ENCODE measurements at places on chromosomes 12 and 14.

DNA sequence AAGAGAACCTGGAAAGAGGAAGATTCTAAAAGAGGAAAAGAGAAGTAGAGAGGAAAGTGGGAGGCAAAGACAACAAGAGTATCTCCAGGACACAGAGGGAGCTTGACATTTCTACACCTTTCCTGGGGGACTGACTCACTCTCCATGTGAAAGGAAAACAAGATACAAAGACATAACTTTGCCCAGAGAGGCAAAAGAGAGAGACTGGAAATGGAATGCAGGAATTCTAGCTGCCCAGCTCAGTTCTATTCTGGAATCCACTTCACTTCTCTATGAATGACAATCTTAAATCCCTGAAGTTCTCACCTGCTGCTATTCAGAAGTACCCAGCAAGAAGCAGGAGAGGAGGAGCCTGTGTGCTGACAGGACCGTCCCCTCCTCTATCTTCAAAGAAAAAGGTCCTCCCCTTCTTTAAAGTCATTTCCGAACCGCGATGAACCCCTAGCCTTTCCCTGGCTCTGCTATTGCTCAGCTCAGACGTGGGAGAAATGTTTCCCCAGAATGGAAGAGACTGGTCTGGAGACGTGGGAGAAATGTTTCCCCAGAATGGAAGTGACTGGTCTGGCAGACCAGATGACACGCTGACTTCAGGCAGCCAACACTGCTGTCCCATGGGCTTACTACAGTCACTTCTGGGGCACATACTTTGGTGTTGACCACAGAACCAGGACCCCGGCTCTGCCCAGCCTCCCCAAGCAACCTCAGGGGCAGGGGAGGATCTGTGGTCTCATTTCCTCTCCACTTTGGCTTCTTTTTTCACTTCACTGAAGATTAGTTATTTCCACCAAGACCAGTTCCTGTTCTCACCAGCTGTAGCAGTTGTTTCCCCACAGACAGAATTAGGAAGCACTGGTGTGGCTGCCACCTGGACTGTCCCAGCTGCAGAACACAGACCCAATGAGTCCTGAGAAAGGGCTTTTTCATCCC lies 8.3 kb downstream of the FMNL3 start:
- DNase-seq = peak; percentile 84

- no peak for DNase-seq
Measured at GRCh38 chr12:18562531-18562930, 175.3 kb downstream of the PLCZ1 start.

DNA sequence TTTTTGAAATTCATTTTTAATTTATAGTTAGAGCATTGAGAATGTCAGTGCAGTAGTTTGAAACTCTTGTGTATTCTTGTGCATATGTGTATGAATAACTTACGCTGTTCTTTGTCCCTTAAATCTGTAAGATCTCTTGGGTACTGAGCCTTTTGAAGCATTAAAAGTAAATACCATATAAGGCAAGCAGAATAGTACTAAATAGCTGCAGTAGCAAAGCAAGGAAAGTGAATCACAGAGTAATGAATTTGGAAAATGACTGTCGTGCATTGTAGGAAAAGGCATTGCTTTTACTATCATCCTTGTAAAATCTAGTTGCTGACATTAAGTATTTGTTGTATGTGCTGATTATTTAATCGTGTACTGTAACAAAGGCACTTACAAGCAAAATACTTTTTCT lies 12.1 kb downstream of the CNOT2 start:
- DNase-seq = peak; percentile 5

DNA sequence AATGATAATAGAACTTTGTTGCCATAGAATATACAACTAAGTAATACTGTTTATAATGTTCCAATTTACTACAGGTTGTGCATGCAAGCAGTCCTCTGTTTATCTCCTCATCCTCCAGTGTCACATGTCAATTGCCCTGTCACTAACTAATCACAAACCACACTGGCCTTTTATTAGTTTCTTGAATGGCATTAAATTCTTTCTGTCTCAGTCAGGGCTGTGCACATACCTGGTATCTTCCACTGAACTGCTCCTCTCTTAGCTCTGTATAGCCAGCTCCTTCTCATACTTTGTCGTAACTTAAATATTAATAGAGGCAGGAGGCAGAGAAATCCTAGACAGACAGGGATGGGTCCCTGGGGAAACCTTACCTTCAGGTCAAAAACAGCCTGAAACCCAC lies 24.0 kb downstream of the GABARAPL1 start:
- DNase-seq = no peak

DNA sequence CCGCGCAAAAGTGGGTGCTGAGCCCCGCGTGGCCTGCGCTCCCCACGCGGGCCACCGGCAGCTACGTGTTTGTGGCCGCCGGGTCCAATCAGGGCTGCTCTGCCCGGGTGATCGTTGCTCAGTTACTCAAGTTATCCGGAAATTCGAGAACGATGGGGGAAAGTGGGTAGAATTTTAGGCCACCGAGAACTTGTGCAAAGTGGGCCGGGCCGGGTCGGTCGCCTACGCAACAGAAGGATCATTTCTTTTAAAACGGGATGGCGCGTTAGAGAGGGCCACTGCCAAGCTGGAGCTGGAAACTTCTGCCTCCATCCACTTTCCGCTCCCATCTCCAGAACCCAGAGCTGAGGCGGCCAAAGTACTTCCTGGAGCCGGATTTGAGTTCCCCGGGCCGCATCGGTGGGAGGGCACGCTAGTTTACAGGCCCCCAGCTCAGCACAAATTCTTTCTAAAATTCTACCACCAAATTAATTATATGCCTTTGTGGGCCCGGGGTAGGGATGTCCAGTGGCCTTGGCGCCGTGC lies 3.5 kb downstream of the RFX4 start:
- DNase-seq = no peak

DNA sequence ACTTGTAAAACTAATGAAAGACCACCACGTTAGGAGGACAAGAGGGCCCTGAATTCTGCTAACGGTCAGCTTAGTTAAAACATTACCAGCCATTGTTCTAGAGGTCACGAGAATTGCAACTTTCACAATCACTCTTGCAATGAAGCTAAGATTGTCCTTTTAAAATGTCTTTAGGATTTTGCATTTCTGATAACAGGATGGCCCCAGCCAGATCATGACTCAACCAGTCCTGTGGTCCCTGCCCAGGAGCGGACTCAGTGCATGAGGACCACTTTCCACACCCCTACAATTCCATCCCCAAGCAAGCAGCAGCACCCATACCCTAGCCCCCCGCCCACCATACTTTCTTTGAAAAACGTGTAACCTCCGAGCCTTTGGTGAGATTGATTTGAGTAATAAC lies 28.7 kb downstream of the HSP90AA1 start:
- DNase-seq = no peak

GRCh38 chr14:92755495-92755894 lies 7.1 kb upstream of the LGMN start:
- DNase-seq = no peak

- DNase-seq = peak; percentile 82
Measured at GRCh38 chr12:65152012-65152411, 17.4 kb upstream of the LEMD3 start.

GRCh38 chr14:34257505-34257904 lies 204.5 kb downstream of the SPTSSA start:
- DNase-seq = peak; percentile 54
